ENCODE measurements at places on chromosomes 4 and X.

GRCh38 chr4:133130171-133130570 is 18.9 kb upstream of the PCDH10 start:
- no peak for DNase-seq

DNA sequence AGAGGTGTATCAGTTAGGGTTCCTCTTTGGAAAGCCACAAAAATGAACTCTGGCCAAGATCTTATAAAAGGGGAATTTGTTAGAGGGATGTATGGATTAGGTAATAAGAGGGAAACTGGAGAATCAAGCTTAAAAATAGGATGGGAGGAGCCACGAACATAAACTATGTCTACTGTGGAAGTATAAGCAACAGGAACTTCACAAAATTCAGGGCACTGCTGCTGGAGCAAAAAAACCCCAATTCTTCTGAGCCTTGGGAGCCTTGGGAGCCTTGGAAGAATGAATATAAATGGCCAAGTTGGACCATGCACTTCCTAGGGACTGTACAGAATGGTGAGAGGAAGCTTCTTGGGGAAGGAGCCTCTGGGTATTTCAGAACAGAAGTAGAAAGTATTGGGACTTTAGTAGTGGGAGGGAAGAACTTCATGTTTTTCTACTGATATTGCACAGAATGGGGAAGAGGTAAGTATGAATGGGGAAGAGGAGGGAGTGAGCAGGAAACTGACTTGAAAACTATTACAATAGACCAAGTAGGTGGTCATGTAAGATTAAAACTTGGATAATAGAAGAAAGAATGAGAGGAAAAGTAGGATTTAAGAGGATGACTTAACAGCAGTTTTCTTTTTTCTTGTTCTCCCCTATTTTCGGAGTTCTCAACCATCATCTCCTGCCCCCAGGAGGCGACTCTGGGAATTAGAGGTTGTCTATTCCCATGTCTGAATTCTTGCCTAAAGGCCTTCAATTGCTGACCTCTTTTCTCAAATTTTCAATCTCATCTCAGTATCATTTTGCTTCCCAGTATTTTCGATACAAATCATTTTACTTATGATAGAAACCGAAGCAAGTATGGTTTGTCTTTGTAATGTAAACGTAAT is 44.4 kb upstream of the TAPT1 start:
- no peak for DNase-seq

DNA sequence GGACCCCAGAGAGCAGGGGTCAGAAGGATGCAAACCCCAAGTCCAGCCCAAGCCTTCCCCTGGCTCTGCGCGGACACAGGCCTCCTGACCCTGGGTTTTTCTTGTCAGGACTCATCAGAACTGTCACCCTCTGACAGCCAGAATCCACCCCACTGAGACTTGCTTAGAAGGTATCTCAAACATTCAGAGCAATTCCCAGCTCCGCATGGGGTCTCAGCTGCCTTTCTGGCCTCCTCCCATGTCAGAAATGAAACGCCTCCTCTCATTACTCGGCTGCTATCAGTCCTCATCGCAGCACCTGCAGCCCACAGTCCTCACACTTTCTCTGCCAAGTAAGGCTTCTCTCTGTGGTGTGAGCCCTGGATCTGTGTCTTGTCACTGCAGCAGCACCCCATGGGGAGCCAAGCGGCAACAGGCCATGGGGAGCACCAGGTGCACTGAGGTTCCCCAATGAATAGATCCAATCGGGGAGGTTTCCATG is 97.8 kb downstream of the WFS1 start:
- DNase-seq: no peak

- peak; percentile 87 for DNase-seq
Measured at GRCh38 chr4:8274765-8275547, 5.4 kb downstream of the HTRA3 start.

- DNase-seq: no peak
Measured at GRCh38 chr4:61619528-61619927, 419.4 kb downstream of the ADGRL3 start.

GRCh38 chrX:21655901-21656586 is 2.1 kb downstream of the KLHL34 start:
- no peak for DNase-seq

- no peak for DNase-seq
Measured at GRCh38 chrX:52870046-52870445, 2.2 kb upstream of the XAGE3 start.

GRCh38 chr4:23135792-23136645 is 443.3 kb downstream of the GBA3 start:
- DNase-seq: peak; percentile 11

GRCh38 chrX:128035318-128035717 is 16.9 kb downstream of the ACTRT1 start:
- DNase-seq: no peak

Measured in SJCRH30 (cell line).